Kidney glomerular epithelial cell (primary cell): ENCODE measurements at places on chromosomes 6 and 20.

DNA sequence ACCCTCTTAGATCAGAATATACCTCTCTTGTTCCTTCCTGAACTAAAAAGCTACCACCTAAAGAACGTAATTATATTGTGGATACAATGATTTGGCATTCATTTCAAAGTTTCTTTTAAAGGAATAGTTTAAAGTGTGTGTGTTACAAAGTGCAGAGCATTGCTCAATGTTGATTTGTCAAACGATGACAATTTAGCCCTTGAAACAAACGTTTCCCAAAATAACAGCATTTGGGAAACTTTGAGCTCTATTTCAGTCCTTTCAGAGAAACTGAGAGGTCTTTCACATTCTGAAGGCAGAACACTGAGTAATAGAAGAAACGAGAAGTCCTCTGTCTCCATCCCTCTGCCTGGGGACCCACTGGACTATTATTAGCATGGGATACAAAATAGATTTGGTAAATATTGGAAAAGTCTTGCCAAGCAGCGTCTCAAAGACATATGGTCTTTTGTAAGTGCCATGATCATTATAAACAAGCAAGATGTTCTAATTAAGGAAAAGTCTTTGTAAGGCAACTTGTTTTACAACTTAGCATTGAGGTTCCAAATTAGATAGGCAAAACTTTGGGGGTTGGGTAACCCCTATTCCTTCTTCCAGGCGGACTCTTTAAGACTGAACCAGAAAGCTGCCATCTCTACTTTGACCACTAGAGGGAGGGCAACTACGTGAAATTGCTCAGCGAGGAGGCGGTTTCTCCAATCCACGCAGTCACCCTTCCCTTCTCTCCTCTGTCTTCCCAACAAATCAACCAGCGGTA lies 208.8 kb downstream of the RNF144B start:
- DNase-seq = peak; percentile 57

DNA sequence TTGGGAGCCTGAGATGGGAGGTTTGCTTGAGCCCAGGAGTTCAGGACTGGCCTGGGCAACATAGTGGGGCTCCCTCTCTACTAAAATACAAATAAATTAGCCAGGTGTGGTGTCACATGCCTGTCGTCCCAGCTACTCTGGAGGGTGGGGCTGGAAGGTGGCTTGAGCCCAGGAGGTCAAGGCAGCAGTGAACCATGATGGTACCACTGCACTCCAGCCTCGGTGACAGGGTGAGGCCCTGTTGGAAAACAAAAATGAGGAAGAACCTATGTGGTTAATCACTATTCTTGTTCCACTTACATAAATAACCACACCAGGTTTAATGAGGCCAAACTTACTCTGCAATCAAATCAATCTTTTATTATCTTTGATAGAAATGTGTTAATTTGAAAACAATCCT lies 5.4 kb downstream of the PPDPF start:
- no peak for DNase-seq

DNA sequence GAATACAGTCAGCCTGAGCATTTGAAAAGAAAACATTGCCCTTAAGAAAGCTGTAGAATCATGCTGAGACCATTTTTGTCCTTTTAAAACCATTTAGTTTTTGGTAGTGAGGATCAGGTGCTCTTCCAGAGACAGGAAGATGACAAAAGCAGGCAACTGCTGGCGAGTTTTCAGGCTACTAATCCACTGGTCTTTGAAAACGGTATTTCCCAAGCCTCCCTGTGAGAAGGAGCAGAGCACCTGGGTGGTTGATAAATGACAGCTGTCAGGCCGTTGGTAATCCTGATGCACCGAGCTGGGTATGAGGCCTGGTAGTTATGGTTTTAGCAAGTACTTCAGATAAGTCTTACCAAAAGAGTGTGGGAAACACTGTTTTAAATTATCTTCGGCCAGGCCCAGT lies 10.1 kb upstream of the SEC63 start:
- DNase-seq = no peak

DNA sequence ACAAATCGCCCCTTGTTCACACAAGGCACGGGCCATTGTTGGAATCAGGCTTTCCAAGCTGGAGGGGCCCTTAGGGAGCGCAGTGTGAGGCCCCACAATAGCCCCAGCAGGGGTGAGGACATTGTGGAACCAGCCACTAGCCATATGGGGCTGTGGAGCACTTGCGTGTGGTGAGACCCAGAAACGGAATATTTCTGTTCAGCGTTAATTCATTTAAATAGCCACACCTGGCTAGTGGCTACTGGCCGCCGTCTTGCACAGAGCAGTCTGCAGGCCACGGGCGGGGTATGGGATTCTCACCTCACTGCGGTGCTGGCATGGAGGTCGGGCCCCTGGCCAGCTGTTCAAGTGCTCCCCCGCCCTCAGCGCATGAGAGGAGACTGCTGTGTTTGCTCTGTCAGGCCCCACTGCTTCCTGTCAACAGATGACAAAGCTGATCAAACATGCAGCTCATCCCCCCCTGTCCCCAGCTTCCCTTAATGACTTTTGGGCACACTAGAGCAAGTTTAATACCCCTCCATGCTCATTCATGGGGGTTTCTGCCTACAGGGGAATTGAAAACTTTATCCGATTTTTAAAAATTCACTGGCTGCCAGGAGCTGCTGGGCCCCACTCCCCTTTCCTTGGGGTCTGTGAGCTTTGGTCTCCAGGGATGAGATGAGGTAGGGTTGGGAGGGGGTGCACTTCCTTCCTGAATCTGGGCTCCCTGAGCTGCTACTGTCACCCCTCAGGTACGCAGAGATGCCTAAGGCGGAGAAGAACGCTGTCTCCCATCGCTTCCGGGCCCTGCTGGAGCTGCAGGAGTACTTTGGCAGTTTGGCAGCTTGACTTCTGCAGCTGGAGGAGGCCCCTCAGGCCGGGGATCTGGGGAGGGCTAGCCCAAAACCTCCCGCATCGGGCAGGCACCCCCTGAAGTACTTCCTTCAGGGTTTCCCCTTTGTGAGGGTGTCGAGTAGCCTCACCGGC lies 13.6 kb downstream of the ITPA start:
- peak; percentile 84 for DNase-seq

DNA sequence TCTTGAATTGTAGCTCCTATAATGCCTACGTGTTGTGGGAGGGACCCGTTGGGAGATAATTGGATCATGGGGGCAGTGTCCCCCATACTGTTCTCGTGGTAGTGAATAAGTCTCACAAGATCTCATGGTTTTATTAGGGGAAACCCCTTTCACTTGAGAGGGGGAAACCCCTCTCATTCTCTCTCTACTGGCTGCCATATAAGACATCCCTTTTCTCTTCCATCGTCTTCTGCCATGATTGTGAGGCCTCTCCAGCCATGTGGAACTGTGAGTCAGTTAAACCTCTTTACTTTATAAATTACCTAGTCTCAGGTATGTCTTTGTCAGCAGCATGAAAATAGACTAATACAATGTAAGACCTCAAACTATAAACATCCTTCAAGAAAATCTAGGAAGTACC lies 23.1 kb downstream of the PAQR8 start:
- no peak for DNase-seq

- DNase-seq = no peak
Observed at GRCh38 chr20:23375827-23376226, 13.8 kb downstream of the GZF1 start.

- DNase-seq = no peak
Observed at GRCh38 chr6:54958446-54958845, 111.9 kb downstream of the FAM83B start.

DNA sequence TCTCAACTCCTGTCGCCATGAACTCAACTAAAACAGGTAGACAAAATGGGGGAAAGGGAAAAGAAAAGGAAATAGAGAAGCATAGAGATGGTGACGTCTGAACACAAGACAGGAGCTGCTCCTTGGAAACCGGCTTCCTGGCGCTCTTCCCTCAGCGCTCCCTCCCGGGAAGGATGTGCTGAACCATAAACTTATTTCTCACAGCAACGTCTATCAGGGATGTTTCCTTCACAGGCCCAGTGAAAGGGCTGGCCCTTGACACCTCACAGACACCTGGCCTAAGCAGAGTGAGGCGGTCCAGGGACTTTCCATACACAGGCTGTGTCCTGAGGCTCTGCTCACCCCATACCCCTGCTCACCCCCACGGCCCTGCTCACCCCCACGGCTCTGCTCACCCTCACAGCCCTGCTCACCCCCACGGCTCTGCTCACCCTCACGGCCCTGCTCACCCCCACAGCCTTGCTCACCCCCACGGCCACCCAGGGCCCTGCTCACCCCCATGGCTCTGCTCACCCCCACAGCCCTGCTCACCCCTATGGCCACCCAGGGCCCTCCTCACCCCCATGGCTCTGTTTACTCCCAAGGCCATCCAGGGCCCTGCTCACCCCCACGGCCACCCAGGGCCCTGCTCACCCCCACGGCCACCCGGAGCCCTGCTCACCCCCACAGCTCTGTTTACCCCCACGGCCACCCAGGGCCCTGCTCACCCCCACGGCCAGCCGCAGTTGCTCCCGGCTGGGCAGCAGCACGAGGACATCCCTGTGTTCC lies 653 bp downstream of the FRMD1 start:
- DNase-seq = peak; percentile 38

GRCh38 chr6:54431466-54431865 lies 123.2 kb downstream of the TINAG start:
- DNase-seq = no peak

- peak; percentile 20 for DNase-seq
Observed at GRCh38 chr6:129749749-129750120, 39.8 kb upstream of the ARHGAP18 start.

DNA sequence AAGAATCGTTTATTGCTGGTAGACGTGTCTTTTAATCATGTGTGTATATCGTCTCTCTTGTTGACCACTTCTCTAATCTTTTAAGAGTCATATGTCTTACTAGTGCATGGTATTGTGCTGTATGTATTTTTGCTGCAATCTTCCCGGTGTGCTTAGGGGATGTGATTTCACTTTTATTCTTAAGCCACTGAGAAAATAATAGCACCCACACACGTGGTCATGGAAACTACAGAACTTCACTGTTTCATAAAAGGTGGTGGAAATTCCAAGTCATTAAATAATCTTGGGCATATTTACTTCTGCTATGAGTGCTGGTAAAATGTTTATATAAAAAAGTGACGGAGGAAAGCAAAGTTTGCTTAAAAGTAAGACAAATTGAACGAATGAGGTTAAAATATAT lies 3.0 kb upstream of the CDYL start:
- DNase-seq = no peak

- no peak for DNase-seq
Observed at GRCh38 chr6:36018339-36018738, 6.1 kb downstream of the SLC26A8 start.

DNA sequence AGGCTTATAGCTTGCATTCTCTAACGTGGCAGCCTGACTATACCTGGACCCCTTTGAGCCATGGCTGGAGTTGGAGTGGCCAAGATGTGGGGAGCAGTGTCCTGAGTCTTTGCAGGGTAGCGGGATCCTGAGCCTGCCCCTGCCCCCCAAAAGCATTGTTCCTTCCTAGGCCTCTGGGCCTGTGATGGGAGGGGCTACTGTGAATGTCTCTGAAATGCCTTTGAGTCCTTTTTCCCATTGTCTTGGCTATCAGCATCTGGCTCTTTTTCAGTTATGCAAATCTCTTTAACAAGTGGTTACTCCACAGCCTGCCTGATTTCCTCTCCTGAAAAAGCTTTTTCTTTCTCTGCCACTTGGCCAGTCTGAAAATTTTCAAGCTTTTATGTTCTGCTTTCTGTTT lies 17.0 kb upstream of the PRL start:
- no peak for DNase-seq

DNA sequence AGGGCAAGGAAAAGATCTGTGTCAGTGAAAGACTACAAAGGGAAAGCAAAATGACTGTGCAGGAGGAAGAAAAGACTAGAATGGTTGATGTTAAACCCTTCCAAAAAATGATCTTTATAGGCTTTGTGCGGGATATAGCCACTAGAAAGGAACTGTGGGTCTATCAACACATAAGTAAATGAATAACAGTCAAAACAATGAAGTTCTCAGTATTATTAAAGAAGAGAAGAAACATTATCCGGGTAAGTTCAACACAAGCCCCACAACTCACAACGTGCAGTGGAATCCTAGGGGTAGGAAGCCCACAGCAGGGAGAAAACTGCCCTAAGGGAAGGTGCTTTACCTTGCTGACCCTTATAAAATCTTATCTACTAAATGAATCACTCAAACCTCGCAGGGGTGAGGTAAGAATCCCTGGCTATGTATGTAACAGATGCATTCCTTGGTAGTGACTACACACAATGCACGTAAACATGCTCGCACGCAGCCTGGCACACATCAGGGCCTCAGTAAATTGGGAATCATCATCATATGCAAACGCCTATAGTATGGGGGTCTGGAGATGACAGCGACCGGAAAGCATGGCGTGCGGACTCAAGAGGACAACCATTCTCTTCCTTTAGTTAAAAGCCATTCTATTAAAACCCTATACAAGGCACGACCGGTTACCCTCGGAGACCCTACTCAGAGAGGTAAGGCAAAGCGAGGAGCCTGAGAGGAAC lies 11.3 kb downstream of the TFAP2A start:
- DNase-seq = peak; percentile 88

GRCh38 chr6:158801655-158802294 lies 17.4 kb downstream of the EZR start:
- no peak for DNase-seq

DNA sequence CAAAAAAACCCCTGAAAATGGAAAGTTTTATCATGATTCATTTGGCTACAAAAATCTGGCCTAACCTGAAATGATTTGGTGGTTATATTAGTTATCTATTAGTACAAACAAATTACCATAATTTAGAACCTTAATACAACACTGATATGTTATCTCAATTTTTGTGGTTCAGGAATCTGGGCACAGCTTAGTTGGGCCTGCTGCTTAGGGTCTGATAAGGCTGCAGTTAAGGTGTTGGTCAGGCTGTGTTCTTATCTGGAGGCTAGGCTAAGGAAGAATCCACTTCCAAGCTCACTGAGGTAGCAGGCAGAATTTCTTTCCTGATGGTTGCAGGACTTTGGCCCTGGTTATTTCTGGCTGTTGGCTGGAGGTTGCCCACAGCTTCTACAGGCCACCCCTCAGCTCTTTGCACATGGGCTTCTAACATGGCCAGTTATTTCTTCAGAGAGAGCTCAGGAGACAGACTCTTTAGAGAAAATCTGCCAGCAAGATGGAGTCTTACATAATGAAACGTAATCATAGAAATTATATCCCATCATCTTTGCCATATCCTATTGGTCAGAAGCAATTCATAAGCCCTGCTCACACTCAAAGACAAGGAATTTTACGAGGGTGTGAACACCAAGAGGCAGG lies 11.4 kb downstream of the TRIM38 start:
- no peak for DNase-seq

DNA sequence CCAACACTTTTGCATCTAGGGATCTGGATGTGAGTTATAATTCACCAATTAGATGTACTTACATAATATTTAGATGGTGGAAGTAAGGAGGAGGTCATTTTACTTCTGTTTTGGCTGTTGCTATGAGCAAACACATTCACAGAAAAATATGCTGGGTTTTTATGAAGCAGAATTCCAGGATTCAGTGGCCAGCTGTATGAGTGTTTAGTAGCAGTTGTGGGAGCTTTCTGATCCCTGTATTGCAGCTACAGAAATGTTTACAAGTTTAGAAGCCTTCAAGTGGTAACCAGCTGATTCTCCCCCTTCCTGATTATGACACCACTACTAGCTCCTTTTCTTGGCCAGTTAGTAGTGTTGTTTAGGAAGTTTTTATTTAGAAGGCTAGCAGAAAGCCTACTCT lies 177.0 kb downstream of the TENT5A start:
- no peak for DNase-seq
